ENCODE measurements at places on chromosomes 7 and 10.

DNA sequence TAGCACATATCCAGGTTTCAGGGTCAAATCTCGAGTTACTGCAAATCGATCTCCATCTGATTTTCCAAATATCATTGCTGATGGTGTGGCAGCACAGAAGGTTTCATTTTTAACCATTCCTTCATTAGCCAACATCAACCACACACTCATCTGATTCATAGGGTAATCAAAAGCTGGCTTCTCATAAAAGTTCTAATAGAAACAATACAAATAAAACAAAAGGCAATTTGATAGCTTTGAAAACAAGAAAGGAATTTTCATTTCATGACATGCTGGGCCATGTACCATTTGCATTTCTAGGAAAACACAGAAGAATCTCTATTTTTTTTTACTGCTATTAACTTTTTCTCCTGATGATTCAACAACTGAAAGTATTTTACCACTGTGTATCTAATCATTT lies 147.7 kb upstream of the SLC26A5 start:
- DNase-seq = no peak

- DNase-seq = no peak
Measured at GRCh38 chr7:148402159-148402558, 188.4 kb upstream of the C7orf33 start.

- DNase-seq = peak; percentile 28
Measured at GRCh38 chr7:55254596-55255495, 110.3 kb upstream of the LANCL2 start.

- DNase-seq = no peak
Measured at GRCh38 chr10:113752553-113752952, 1.1 kb downstream of the PLEKHS1 start.

- no peak for DNase-seq
Measured at GRCh38 chr7:129032017-129032416, 22.9 kb downstream of the TNPO3 start.

- no peak for DNase-seq
Measured at GRCh38 chr10:99410146-99410545, 20.3 kb downstream of the GOT1 start.

- no peak for DNase-seq
Measured at GRCh38 chr7:80634505-80634904, 3.9 kb upstream of the CD36 start.

GRCh38 chr7:37545619-37546534 lies 97.2 kb upstream of the ELMO1 start:
- no peak for DNase-seq

DNA sequence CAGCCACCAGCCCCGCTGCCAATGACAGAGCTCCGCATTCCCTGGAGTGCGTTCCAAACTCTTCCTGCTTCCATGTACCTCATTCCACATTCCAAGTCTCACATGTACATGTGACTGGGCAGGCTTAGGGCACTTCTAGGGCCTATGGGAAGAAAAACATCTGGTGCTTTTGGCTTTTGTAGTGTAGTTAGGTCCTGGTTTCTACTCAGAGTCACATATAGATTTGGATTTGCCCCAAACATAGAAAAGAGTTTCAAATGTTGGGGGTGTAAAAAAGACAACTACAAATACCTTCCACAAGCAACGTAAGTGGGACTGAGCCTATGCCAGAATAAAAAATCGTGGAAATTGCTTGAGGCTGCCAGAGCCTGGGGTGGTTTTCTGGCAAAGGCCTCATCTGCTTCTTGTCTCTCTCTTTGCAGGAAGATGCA lies 84.1 kb downstream of the ZNF467 start:
- no peak for DNase-seq

DNA sequence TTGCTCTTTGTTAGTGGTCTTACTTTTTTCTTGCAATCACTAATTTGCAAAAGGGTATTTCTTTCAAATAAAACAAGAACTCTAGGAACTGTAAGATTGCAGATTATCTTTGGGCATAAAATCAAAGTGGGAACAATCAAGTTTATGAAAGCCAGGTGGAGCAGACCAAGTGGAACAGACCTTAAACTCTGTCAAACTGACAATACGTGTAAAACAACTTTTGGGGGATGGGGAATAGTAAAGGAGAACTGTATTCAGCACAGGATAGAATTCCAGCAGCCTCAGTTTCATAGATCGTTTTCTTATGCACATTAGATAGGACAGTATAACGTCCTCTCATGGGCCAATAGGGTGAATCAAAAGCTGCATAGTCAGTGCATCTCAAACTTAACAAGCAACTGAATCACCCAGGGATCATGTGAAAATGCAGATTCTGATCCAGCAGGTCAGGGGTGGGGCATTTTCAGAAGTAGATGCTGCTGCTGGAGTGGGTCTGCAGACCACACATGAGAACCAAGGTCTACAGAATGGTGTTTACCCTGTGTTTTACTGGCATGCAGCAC lies 120.7 kb downstream of the PIP4K2A start:
- no peak for DNase-seq

DNA sequence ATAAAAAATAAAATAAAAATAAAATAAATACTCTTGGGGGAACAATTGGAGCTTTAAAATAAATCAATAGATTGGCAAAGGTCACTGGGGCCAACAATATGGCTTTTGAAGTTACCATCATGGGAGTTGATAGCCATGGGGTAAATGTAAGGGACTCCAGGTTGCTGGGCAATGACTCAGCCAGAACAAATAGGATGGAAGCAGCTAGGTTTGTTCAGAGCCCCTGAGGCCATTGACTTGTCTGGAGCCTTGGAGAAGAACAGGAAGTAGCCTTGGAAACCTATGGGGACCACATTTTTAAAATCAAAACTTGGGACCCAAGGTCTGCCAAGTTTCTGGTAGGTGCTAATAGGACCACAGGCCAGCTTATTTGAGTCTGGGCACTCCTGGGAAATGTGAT lies 20.2 kb upstream of the FRA10AC1 start:
- DNase-seq = no peak

- no peak for DNase-seq
Measured at GRCh38 chr10:114749510-114749909, 72.1 kb upstream of the FHIP2A start.

DNA sequence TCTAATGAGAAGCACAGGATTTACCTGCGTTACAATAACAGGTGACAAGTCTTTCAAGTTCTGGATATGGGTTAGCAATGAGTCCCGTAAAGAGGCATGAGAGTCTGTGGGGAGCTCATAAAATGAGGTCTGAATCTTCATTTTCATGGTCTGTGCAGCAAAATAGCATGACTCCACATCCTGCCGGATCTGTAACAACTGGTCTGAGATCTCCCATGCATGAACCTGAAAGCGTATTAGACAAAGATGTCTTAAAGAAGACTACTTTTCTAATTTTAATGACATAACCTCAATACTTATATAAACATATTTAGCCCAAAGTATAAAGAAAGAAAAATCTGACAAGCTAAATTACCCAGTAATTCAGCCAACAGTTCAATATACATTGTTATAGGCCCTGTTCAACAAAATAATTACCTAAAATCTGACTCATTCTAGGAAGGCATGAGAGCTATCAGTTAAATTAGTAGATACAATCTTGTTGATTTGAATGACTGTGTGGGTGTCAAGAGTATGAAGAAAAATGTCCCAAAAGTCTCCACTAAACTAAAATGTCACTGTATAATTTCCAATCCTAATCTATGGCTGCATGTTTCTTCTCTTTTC lies 36.9 kb downstream of the TNPO3 start:
- DNase-seq = no peak

GRCh38 chr10:92965314-92965713 lies 95.3 kb upstream of the CYP26C1 start:
- DNase-seq = no peak

DNA sequence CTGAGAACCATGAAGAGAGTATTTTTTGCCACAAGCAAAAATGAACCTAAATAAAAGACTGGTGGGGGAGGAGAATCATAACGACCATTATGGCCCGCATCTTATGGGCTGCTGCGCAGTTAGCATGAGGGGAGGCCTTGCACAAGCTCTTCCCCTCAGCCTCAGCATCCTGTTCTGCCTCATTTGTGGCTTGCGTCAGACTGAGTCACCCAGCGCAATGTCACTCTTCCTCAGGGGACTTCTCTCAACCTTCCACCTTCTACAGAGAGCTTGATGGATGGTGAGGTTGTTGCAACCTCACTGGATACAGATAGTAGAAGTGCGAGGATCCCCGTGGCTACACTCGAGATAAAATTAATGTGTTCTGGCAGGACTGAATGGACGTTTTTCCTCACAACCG lies 16.8 kb upstream of the GPR15LG start:
- peak; percentile 40 for DNase-seq

DNA sequence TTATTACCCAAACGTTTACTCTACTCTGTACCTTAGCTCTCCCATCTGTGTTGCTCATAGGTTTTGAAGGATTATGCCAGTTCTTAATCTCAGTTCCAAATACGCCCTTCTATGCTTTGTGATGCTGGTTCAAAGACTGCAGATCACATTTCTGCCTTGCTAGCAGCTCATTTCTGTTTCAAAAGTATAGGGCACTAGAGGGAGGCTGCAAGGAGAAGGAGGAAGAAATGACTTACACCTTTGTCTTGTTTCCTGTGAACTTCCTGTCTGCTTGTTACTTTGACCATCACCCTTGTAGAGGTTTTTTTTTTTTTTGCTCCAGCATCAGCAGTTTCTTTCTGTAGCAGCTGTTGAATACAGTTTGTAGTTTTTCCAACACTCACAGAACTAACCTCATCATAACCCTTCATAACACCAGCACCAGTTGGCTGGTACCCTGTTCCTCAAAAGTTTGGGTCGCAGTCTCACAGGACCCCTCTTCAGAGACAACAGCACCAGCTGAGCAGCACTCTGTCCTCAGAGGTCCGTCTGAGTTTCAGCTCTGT lies 16.5 kb downstream of the SLK start:
- no peak for DNase-seq

DNA sequence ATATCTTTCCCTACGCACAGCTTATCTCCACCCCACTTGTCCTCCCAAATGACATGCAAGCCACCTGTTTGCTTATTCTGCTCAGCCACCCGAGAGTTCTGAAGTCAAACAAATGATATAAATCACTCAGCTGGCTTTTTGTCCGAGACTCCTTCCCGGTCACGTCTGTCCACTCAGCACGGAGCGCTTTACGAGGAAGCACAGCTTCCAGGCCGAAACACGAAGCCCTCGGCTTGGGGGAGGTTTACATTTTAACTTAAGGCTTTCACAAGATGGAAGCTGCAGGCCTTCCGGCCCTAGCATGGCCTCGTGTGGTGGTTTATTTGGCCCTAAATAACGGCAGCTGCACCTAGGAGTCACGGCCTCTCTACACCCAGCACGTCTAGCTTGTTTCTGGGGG lies 60.1 kb upstream of the GNA12 start:
- DNase-seq = no peak
